ENCODE measurements at places on chromosomes 7 and 10.

- DNase-seq, result no peak
These were observed 75.2 kb downstream of the PLXDC2 start for GRCh38 chr10:19891429-19891828.

GRCh38 chr7:80175744-80176143, 41.1 kb downstream of the GNAI1 start:
- DNase-seq, result no peak

DNA sequence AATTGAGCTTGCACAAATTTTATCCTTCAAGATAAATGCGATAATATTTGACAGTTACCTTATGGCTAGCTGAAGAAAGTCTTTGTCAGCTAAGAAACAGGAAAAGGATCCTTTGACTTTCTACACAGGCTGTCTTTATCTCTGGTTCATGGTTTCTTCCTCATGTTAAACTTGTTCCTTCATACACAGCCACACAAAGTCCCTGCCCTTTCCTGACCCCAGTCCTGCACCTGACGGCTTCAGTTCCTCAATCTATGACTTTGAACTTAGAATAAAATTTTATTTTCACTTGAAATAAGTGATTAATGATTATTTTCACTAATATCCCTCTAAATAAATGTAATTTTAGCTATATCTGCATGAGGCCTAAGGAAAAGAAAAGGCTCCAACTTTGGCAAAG, 77.8 kb upstream of the PRSS1 start:
- DNase-seq, result no peak

DNA sequence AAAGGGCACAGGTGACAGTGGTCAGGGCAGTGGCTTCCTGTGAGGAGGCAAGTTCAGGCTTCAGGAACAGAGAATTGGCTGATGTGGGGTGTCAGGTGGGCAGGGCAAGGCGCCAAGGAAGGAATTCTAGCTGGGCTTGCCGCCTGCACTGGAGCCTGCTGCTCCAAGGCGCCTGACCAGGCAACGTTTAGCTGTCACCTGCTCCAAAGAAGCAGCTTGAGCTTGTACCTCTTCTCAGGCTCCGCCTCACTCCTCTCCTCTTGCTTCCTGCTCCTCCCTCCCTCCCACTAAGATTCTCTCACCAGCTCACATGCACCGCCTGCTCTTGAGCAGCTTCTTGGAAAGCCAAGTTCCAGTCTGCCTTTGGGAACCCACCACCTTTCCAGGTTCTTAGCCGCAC, 187.4 kb upstream of the GRB10 start:
- no peak for DNase-seq

DNA sequence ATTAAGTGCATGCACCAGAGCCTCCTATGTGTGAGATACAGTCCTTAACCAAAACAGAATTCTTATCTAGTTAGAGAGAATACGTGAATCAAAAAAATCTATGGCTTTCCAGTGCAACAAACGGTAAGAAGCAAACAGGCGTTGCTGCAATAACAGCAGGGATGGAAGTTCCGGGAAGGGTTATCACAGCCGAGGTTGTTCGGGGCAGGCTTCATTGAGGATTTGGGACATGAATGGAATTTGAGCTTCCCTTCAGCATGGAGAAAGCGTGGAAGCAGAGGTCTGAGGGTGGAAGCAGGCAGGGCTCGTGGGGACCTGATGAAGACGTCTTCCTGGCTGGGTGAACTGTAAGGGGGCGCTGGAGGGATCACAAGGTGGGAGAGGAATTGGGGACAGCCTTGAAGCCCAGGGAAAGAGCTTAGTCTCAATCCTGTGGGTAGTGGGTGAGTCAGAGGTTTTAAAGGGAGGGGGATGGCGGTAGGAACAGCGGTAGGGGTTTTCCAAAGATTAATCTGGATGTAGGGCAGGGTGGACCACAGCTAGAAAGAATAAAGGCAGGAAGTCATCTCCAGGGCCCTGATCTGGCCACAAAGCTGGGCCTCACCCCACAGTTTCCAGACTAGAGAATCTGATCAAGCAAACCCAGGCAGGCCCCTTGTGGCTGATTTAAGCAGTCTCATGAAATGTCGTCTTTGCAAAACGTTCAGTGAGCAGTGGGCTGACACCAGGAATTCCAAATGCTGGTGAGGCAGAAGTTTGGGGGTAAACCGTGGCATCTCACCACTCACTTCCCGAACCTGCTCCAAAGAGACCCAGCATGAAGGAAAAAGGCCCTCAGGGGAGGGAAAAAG, 65.1 kb downstream of the CALML3 start:
- DNase-seq, result no peak

GRCh38 chr10:129055225-129055624, 411.8 kb upstream of the MGMT start:
- no peak for DNase-seq

- DNase-seq, result no peak
These were observed 127.8 kb downstream of the CELF2 start for GRCh38 chr10:11145495-11145855.

DNA sequence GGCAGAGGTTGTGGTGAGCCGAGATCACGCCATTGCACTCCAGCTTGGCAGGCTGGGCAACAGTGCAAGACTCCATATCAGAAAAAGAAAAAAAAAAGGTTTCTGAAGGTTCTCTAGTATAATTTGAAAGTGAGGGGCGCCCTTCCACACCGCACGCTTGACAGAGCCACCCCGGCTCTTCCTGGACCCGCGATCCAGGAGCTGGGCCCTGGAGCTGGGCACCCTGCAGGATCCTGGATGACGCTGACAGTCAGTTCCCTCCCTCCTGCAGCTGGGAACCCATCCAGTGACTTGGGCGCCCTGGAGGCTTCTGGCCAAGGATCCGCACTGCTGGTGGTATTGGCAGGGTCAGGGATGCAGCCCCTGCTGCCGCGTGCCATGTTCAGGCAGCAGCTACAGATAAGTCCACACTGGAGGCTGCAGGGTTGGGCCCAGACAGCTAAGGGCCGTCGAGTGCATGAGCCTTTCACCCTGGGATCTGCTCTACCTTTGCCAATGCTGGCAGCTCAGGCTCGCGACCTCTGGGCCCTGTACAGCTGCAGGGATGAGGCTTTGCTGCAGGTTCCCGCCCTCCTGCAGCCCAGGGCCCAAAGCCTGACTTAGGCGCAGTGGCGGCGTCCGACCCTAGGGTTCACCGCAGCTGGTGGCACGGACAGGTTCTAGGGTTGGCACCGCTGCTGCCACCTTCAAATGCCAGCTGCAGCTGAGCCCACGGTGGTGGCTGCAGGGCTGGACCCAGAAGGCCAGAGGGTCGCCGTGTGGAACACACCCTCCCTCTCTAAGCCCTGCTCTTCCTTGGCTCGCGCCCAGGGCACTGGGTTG, 110.2 kb downstream of the OR13A1 start:
- no peak for DNase-seq

GRCh38 chr7:25820432-25821040, 331.5 kb upstream of the NFE2L3 start:
- DNase-seq, result no peak

GRCh38 chr7:42692621-42693020, 219.2 kb downstream of the C7orf25 start:
- DNase-seq, result no peak
